ENCODE measurements at places on chromosomes 3 and 15.

- no peak for DNase-seq
These were observed 82.3 kb upstream of the MLF1 start for GRCh38 chr3:158488670-158489069.

- no peak for DNase-seq
These were observed 75.6 kb upstream of the SNTN start for GRCh38 chr3:63576846-63577245.

GRCh38 chr15:82263350-82263749 is 732 bp downstream of the SAXO2 start:
- DNase-seq: no peak

DNA sequence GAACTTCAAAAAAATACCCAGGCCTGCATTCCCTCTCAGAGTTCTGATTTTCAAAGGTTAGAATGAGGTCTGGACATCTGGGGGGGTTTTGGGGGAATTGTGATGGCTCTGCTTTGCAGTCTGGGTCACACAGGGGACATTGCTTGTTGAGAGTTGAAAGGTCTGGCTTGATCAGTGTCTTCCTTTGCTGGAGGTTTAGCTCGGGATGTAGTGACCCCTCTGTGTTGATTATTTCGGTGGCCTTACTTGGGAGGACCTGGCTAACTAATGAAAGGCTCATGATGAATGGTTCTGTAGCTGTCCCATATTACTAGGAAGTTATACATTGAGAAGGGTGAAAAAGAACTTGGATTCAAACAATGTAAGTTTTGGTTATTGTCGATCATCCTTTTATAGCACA is 23.7 kb downstream of the TPM1 start:
- no peak for DNase-seq

DNA sequence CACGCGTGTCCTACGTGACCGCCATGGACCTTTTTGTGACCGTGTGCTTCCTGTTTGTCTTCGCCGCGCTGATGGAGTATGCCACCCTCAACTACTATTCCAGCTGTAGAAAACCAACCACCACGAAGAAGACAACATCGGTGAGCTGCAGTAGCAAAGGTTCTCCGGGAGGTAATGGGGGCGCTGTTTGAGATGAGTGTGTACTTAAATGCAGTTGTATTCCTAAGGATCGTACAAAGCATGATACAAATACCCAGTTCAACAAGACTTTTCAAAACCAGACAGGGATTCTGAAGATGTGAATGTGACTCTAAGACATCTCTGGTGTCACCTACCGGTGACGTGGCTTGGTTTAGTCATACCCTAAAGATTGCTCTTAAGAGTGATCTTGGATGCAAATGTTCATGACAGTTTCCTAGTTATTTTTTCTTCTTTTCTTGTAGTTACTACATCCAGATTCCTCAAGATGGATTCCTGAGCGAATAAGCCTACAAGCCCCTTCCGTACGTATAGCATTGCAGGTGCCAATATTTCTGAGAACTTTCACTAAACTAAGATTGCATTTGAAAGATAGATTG is 556.6 kb downstream of the GABRG3 start:
- DNase-seq: no peak

DNA sequence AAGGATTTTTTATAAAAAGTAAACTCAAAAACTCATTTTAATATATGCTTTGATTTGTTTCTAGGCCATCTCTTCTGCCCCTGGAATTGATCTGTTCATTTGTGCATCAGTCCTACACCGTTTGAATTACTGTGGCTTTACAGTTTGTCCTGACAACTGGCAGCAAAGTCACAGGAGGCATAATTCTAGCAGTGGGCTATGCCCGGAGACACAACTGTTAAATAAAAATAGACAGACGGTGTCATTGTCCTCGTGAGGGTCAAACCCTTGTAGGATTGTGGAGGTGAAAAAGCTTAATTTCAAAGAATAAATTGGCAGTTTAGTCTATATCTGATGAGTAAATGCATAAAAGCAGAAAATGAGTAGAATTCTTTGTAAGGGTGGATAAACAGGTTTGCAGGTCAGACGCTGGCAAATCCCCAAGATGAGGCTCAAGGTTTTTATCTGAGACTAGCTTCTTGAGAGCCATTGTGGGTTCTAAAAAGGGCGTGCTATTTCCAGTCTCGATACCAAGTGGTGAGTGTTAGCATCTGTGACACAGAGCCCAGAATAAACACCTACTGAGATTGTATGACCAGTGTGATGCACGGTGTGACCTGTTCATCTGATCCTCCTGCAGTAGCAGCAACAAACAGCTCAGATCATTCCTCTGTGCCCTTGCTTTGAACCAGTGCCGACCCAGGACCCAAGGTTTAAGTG is 51.5 kb upstream of the SLCO3A1 start:
- peak; percentile 6 for DNase-seq

DNA sequence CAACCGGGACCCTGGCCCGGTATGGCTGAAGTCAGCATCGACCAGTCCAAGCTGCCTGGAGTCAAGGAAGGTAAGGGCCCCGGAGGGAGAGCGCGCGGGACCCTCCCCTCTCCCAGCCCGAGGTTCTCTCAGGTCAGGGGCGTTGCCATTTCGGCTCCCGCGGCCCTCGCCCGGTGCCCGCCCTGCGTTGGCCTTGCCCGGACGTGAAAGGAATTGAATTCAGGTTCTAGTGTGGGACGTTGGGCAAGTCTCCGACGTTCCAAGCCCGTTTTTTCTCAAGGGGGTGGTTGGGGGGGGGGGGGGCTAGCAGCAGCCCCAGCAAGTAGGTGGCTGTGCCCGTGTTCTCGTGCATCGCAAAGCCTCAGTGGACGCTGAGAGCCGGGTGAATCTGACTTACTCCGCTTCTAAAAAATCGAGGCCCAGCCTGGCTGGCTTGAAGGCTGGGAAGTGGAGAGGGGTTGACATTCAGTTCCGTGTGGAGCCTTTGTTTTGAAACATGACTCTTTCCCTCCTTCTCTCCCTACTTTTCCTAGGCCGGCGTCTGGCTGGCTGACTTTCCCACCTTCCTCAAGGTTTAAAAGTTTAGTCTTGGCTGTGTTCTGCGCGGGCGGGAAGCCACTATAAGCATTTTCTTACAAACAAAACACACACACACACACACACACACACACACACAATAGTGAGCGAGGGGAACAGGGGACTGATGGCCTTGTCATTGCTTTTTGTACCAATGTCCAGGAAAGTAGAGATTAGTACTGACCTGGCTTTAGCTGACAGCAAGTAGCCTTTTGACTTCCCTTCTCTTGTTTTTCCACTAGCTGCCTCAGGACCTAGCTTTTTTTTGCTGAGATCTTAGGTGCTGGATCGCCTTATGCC is at the start of gene UTS2B:
Gene UTS2B, minus strand, starts transcription at position 873 of the 876 bp plus-strand sequence. CDS start 48,337 bp downstream, outside the sequence.
- peak; percentile 25 for DNase-seq

- DNase-seq: no peak
These were observed 318.5 kb upstream of the SLCO3A1 start for GRCh38 chr15:91534976-91535375.

GRCh38 chr15:89479173-89479572 is 17.2 kb downstream of the RHCG start:
- DNase-seq: no peak

DNA sequence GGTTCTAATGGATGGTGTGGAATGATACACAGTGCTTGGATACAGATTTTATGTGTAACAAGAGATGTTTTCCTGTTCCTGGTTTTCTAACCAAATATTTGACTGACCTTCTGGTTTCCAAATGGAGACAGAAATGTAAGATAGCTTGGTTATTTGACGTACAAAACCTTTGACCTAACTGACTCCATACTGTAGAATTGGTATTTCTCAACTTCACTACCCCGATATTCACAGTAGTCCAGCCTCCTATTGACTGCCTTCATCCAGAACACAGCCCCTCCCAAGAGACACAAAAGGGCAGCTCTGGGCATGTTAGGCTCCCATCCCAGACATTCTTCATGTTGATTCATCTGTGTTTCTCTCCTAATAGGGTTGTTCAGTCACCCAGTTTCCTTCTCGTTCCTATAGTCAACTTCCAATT is 33.4 kb downstream of the MYO1E start:
- DNase-seq: no peak

- DNase-seq: no peak
These were observed 510.5 kb upstream of the CBLB start for GRCh38 chr3:106379251-106379750.

DNA sequence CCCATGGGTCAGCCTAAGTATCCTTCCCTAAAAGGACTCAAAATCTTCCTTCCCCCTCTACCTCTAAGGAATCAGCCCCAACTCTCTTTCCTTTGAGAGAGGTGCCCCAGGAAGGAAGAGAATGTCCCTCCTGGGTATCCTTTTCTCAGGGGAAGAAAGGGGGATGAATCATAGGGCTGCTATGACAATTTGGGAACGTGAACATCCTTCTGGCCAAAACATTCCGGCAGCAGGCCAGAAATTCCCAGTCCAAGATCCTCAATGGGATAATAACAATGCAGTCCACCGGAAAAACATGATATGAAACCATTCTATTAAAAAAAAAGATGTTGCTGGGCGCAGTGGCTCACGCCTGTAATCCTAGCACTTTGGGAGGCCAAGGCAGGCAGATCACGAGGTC is 50.8 kb upstream of the CACNA2D3 start:
- no peak for DNase-seq

DNA sequence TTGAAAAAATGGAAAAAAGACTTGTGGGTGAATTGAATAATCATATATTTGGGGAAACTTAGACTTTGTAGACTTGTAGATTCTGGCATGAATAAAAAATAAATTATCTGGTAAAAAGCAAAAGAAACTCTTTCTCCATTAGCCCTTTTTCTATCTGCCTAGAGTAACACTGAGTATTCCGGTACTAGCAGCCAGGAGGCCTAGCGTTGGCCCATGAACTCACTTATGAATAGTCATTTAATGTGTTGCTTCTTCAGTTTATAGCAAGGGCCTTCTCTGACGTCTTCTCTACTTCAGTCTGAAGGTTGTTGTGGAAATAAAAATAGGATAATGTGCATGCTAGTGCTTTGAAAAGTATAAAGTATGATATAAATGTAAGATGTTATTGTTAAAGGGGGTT is 851.2 kb upstream of the NR2F2 start:
- DNase-seq: no peak

GRCh38 chr15:76939715-76940114 is 8.2 kb downstream of the RCN2 start:
- peak; percentile 9 for DNase-seq

DNA sequence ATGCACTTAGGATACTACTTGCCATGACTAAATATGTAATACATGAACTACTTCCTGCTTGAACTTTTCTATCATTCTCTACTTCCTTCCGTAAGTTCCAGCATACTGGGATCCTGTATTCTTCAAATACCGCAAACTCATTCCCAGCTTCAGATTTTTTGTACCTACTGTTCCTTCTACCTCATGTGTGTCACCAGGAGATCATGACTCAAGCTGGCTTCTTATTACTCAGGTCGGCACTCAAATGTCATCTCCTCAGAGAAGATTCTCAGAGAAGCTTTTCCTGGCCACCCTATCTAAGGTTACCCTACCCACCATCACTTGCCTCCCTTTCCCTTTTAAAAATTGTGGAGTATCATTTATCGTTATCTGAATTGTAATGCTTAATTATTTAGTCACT is 66.7 kb downstream of the RFX7 start:
- DNase-seq: no peak

- no peak for DNase-seq
These were observed 580.6 kb upstream of the ADAMTS9 start for GRCh38 chr3:65268426-65268825.

- no peak for DNase-seq
These were observed 49.5 kb downstream of the ITGA11 start for GRCh38 chr15:68382286-68383007.
